ENCODE measurements at places on chromosomes 7 and 10.
A peak's percentile ranks its signal among the peaks of the same experiment; 100 is the strongest.

DNA sequence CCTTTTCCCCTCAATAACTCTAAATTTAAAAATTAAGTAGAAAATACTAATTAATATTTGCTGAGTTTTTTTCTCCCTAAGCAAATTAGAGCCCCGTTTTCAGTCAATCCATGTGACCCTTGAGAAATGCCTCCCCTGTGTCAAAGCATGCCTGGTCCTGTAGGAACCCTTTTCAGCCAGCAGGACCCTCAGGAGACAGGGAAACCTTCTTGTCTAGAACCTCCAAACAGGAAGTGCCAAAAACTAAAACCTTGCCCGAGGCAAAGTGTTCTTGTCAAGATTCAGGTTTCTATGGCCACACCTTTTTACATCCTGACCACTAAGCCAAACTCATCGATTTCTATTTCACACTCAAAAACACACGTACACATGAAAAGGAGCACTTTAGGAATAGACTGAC, 60.1 kb upstream of the NFE2L3 start:
- peak; percentile 89 for DNase-seq

DNA sequence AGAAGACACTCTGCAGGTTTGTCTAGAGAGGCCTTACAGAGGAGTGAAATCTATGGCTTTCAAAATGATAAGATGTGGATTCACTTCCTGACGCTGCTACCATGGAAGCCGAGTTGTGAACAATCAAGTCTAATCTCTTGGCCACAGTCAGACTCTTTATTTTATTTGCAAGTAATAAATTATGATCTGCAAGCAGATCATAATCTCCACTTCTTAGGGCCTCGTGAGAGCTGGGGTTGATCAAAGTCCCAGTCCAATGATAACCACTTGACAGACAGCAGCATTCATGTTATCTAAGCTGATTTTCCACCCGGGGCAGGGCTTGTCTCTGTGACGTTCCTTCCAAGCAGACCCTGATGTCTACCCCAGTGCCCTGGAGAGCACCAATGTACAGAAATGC, 776.4 kb upstream of the AUTS2 start:
- DNase-seq = no peak

- no peak for DNase-seq
These were observed 12.3 kb upstream of the CCDC172 start for GRCh38 chr10:116311706-116312490.

DNA sequence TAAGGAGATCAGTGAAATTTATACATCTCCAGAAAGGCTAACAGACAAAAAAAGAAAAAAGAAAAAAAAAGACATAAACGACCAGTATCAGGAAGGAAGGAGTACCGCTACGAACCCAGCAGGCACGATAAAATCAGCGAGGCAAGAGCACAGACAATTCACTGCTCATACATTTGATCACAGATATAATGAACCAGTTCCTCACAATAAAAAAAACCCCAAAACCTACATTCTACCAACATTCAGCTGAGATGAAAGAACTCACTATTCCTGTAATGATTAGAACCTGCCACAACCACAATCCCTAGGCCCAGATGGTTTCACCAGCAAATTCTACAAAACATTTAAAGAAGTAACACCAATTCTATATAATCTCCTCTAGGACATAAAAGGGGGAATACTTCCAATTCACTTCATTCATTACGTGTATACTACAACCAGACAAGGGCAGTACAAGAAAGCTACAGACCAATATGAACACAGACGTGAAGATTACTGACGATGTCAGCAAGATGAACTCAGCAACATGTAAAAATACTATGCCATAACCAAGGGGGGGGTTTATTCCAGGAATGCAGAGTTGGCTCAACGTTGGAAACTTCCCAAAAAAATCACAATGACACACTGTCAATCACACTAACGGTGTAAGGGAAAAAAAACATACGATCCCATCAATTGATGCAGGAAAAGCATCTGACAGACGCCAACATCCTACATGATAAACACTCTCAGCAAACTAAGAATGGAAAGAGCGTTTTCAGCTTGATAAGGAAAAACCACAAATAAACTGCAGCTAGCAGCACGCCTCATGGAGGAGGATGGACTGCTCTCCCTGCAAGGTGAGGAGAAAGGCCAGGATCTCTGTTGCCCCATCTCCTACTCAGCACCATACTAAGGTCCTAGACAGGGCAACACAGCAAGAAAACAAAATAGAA, 256.2 kb downstream of the ELFN1 start:
- no peak for DNase-seq

DNA sequence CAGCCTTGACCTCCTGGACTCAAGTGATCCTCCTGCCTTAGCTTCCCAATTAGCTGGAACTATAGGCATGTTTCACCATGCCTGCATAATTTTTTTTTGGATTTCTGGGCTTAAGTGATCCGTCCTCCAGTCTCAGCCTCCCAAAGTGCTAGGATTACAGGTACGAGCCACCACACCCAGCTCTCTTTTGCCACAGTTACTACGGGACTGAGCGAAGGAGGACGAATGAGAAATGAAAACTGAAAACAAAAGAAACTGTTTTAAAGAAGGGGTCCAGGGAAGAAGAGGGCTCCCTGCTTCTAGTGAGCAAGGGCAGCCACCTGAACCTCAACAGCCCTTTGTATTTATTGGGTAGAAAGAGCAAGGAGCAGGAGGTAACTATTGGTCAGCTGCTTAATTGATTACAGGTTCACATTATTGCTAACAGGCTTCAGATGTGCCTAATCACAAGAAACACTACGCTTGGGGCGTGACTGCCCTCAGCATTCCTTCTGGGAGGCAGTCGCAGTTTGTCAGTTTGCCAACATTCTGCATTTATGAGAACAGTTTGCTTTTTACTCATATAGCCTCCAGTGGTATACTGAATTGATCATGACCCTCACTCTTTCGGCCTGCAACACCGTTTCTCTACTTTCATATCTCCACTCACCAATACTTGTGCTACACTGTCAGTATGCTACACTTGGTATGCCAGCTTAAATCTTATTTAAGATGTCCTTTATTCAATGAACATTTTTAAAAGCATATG, 676.8 kb downstream of the DNAJB9 start:
- peak; percentile 50 for DNase-seq

DNA sequence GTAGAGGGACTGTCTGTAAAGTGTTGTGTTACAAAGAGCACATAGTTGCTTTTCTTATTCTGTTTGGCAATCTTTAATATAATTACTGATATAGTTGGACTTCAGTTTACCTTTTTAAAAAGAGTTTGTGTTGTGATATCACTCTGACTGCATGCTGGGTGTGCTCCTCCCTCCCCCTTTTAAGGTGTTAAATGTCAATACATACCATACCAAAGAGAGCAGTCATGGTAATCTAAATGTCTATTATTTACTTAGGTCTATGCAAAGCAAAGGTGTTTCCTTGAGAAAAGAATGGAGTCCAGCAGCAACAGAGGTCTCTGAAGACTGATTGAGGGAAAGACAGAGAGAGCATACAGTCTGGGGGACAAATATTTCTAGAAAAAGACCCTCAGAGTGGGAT, 275.1 kb upstream of the NRP1 start:
- DNase-seq = peak; percentile 8

DNA sequence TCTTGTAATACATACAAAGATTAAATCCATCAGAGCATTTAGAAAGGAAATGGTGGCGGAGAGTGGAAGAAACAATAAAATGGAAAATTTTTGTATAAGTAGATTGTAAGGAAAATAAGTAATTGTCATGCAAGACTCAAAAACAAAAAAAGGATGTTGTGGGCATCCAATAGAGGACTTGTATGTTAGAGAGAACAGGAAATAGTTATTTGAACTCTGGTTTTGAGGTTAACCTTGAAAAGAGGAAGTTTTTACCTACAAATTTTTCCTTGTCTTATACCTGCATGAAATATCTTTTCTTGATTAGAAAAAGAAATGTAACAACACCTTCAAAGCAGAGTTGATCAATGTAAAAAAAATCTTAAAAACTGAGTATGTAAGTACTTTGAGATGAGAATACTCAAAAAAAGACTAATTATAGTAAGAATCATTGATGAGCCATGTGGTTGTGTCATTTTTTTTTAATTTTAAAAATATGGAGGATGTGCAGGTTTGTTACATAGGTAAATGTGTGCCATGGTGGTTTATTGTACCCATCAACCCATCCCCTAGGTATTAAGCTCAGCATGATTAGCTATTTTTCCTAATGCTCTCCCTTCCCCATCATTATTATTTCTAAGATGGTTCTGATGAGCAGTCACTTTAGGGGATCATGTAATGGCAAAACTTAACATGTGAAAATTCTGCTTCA, 11.9 kb downstream of the TMEM106B start:
- DNase-seq = no peak

GRCh38 chr10:7008645-7009044, 402.2 kb downstream of the SFMBT2 start:
- no peak for DNase-seq

DNA sequence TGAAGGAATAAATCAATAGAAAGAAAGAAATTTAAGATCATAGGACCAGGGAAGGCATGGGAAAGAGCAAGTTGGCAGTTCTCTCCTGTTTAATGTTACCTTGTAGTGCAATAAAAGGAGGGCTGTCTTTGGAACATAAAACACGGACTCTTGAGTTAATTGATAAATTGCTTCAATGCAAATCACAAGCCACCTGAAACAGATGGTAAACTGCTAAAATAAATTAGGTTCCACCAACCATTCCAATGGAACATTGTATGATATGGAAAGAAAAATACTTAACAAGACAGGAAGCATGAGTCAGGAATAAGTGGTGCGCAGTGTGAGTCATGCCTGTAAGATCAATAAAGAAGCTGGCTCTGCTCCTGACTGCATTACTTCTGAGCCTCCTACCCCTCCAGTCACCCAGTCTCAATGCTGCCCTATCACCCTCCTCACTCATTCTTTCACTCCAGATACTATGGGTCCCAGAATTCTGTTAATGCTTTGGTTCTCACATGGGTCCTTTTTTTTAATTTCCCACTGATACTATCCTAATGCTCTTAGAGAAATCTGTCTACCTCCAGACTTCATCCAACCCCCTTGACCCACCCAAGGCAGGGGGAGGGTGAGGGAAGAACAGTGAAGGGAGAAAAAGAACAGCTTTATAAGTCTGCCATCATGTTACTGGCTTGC, 78.9 kb downstream of the LRRC17 start:
- peak; percentile 89 for DNase-seq

DNA sequence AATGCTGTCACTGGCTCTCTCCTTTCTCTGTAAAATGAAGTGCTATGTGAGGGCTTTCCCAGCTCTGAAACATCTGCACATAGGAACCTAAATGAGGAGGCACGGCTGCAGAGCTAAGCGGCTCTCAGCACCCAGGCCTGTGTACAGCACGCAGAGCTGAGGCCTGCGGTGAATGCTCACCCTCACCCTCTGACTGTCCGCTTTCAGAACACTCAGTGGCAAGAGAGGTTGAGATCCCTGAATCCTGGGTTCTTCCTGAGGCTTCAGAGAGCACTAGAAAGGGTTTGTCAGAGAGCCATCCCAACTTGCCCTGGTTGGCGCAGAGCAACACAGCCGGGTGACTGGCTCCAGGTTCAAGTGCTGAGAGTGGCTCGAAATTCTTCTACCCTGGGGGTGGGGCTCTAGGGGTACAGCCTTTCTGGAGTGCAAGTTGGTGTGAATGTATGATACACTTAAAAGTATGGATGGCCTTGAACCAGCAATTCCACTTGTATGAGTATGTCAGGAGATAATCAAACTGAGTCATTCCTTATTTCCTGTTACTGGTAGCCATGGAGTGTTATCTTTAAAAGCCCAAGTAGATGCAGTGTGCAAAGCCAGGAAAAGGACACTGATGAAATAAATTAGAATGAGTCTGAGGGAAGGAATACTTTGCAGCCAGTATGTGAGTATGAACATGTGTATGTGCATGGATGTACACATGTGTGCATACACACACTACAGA, 1.7 kb upstream of the CCDC201 start:
- peak; percentile 82 for DNase-seq

DNA sequence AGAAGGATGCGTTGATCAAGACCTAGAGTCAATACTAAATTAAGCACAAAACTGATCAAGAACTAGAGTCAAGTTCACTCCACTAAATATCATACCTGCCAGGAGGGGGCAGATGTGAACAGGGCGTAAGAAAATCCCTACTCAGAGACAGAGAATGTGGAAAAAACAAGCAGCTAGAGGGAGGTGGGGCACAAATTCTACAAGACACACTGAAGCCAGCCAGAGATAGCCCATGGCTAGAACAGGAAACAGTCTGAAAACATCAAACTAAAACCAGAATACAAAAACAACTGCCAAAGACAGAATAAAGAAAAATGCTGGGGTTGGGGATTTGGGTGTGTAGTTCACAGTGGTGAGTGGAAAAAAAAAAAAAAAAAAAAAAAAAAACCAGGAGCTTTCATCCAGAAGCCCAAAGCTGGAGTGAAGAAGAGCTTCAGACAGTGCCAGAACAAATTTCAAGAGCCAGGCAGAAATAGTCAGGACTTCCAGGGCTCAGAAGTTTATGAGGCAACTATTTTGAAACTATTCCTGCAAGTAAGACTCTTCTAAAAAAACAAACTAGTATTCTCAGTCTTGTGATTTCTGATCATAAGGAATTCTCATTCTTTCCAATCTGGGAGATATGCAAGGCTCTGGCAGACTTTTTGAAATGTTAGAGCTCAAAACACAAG, 118.3 kb downstream of the CCDC71L start:
- DNase-seq = peak; percentile 70

DNA sequence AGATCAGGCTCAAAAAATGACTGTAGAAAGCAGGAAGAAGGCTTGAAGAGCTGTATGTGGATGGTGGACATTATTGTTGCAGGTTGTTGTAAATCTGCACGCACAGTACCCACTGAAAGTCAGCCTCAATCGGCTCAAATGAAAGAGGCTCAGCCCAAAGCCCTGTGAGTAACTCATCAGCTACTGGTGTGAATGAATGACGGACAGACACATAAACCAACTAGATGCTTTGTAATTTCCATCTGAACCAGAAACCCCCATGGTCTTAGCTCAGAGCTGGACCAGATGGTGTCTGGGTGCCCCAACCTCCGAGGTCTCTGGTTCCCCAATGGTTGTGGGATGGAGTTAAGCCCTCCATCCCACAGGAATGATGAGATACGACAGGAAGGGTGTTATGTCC, 7.4 kb downstream of the CALN1 start:
- DNase-seq = no peak

DNA sequence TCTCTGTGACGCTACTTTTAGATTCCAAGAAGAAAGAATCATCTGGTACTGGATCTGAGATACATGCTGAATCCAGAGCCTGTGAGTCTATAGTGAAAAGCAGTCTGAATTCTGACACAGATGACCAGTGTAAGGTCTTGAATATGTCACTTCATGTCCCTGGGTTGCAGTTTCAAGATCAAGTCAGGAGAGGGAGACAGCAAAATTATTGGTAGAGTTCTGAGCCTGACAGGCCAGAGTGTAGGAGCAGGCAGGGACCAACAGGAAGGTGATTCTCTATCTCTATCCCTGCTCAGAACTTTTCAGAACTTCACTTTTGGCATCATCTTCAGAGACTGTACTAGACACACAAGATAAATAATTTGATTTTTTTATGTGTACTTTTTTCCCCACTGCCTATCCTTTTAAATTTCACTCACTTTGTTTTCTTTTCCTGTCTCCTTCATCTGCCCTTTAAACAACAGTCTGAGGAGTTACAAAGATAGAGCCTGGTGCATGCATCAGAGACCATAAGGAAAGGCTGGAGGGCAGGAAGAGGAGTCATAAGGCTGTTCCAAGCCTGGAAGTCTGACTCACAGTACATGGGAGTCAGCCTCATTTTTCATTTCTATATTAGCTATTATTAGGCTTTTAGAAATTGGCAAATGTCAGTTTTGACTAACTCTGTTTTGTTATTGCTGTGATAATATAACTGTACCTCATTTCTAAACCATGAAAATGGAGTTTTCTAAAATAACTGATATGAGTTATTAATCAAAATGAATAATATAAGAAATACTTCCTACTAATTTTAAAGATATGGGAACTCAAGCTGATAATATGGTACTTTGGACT, 120.2 kb upstream of the TMEM229A start:
- no peak for DNase-seq

Data from PC-9 (cell line).